Left lung (tissue), 14 donors: ENCODE measurements at places on chromosomes 5 and 9. TPM values are rescaled to one million over a fixed set of nuclear protein-coding genes. Genes with fewer than 3 reads are reported as not detected.

Gene NSD1
- 71.2 TPM for total RNA-seq

Gene LAMC3
- total RNA-seq = 25.5 TPM

Gene PLPP7
- total RNA-seq = 2.3 TPM

Gene MEGF9
- 75.1 TPM for total RNA-seq

Gene HACD4
- total RNA-seq = 8.4 TPM

Gene GHR
- 5.7 TPM for total RNA-seq

Gene TERT
- 0.13 TPM for total RNA-seq

DNA sequence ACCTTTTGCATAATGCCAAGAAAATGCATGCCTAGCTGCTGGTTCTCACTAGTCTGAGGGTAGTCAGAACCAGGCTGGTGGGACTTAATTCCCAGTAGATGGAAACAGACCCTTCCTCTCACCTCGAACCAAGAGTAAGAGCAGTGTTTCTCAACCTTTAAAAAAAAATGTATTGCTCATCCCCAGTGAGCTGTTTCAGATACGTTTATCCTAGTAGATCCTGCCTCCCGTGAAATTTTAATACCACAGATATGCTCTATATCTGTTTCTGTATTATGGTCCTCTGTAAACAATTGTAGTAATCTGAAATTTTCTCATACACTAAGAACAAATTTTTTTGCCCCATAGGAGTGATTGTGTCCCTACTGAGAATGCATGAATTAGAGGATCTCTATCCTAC, 86.2 kb downstream of the TEK start:
- no peak for DNase-seq
- no peaks in the 10 kb centered on the region for H3K36me3 ChIP-seq
- H3K27me3 ChIP-seq = no peaks in the 10 kb centered on the region
- no peak overlapping the region for H3K27ac ChIP-seq
- H3K4me3 ChIP-seq = no peak overlapping the region
- peaks cover 5% of the 10 kb centered on the region for H3K4me1 ChIP-seq

DNA sequence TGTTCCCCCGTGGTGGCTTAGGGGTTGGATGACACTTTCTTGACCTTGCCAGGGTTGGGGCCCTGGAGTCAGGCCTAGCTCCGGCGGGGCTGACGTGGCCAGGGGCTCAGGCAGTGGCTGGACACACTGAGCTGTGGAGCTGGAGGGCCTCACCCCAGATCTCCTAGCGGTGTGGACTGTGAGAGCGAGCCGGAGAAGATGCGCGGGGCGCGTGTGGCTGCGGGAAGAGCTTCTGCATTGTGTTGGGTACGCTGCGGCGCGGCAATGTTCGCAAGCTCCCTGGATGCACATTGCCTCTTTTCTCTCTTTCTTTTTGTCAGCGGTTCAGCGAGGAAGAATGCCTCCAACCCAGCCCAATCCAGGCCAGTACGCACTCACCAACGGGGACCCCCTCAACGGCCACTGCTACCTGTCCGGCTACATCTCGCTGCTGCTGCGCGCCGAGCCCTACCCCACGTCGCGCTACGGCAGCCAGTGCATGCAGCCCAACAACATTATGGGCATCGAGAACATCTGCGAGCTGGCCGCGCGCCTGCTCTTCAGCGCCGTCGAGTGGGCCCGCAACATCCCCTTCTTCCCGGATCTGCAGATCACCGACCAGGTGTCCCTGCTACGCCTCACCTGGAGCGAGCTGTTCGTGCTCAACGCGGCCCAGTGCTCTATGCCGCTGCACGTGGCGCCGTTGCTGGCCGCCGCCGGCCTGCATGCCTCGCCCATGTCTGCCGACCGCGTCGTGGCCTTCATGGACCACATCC, 4.8 kb downstream of the NR2F1 start:
- peak overlapping the region; percentile 33 for H3K4me3 ChIP-seq
- H3K27me3 ChIP-seq = peaks cover 100% of the 10 kb centered on the region
- no peak for DNase-seq
- no peaks in the 10 kb centered on the region for H3K4me1 ChIP-seq
- H3K36me3 ChIP-seq = no peaks in the 10 kb centered on the region

DNA sequence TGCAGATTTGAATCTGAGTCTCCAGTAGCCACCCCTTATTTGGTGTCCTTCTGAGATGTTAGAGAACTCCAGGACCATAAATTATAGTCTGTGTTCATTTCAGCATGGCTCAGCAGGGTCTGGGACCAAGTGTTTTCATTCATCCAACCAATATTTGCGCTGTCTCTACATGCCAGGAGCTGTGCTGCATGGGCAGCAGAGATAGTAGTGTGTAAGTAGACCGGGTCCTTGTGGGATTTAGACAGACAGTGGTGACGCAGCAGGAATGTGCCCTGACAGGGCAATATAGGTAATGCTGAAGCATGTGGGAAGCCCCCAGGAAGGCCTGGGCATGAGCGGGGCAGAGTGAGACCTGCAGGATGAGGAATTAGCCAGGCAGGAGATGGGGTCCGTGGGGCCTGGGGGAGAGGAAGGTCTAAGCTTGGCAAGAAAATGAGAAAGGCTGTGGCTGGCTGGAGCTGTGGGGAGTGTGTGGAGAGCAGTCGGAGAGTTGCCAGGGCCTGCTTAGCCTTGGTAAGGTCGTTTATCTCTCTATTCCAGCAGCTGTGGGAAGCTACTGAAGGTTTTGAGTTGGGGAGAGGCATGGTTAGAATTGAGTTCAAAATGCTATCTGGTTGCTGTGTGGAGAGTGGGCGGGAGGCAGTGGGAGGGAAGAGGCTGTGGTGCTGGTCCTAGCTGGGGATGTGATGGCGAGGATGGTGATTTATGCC, 16.8 kb downstream of the STXBP1 start:
- H3K27me3 ChIP-seq = no peaks in the 10 kb centered on the region
- no peak overlapping the region for H3K27ac ChIP-seq
- H3K4me1 ChIP-seq = peaks cover 15% of the 10 kb centered on the region
- no peak for DNase-seq

- peaks cover 18% of the 10 kb centered on the region for H3K4me1 ChIP-seq
- peaks cover 93% of the 10 kb centered on the region for H3K27me3 ChIP-seq
- H3K27ac ChIP-seq = no peak overlapping the region
- H3K4me3 ChIP-seq = no peak overlapping the region
These were observed 38.3 kb upstream of the TIFAB start for GRCh38 chr5:135490245-135491037.

GRCh38 chr9:82783045-82783444, 279.9 kb downstream of the RASEF start:
- no peak overlapping the region for H3K4me3 ChIP-seq
- no peaks in the 10 kb centered on the region for H3K4me1 ChIP-seq
- H3K27ac ChIP-seq = no peak overlapping the region
- H3K36me3 ChIP-seq = no peaks in the 10 kb centered on the region
- no peaks in the 10 kb centered on the region for H3K27me3 ChIP-seq
- no peak for DNase-seq

DNA sequence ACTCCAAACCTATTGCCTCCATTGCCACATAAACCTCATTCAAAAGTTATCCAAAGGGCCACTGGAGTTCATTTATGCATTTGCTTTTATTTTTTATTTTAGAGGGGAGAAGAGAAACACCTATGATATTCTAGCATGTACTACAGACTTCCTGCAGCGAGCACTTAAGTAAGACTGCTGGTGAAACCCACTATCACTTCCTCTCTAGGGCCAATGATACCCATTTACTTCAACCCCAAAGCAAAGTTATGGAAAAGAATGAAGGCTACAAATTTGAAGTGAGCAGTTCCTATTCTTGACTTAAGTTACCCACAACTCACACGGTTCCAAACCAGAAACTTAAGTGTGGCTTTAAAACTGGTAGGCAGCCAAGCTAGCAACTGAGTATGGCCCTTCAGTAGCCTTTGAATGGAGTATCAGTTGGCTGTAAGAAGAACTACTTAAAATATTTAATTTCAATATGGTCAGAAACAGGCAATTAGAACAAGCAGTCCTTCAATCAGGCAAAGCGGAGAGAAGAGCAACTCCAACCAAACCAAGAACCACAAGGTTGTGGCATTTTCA, 94.1 kb downstream of the GPR21 start:
- DNase-seq = no peak
- H3K4me3 ChIP-seq = no peak overlapping the region
- no peak overlapping the region for H3K27ac ChIP-seq

GRCh38 chr5:154683101-154683880, 71.9 kb upstream of the LARP1 start:
- peak overlapping the region; percentile 71 for H3K27ac ChIP-seq
- H3K27me3 ChIP-seq = no peaks in the 10 kb centered on the region
- no peak for DNase-seq
- H3K4me1 ChIP-seq = peaks cover 18% of the 10 kb centered on the region
- peak overlapping the region; percentile 26 for H3K4me3 ChIP-seq
- H3K36me3 ChIP-seq = no peaks in the 10 kb centered on the region

DNA sequence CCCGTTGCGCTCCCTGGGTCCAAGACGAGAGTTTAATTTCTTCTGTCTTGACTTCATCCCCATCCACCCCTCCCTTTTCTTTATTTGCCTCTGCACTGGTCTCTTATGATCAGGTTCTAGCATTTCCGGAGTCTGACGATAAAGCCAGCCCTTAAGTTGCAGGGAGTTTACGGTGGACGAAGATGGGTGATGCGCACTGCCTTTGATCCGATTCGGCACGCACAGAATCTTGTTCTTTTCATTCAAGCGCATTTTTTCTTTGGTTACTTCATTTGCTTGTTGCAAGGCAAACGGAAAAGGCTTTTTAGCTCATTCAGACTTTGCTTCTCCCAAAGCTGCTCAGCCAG, 488 bp upstream of the MCTP1 start:
- H3K4me3 ChIP-seq = peak overlapping the region; percentile 58
- no peak overlapping the region for H3K27ac ChIP-seq
- H3K4me1 ChIP-seq = peaks cover 10% of the 10 kb centered on the region
- DNase-seq = peak; percentile 9
- peaks cover 83% of the 10 kb centered on the region for H3K27me3 ChIP-seq

DNA sequence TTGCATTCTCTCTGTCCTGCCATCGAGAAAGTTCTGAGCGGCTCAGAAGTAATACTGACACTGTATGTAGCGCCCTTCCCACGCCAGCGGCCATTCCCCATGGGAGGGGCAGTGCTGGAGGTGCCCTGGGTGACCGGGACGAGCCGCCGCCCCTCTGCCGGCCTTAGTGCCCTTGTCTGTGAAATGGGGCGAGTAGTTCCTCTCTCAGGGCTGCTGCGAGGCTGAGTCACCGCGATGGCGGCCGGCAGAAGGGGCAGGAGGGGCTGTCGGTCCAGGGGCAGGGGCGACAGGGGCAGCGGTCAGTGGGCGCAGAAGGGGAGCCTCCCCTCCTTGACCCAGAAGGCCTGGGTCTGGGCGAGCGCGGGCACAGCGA, 148.9 kb downstream of the GAPVD1 start:
- peak overlapping the region; percentile 3 for H3K27ac ChIP-seq
- peaks cover 26% of the 10 kb centered on the region for H3K27me3 ChIP-seq
- DNase-seq = no peak

DNA sequence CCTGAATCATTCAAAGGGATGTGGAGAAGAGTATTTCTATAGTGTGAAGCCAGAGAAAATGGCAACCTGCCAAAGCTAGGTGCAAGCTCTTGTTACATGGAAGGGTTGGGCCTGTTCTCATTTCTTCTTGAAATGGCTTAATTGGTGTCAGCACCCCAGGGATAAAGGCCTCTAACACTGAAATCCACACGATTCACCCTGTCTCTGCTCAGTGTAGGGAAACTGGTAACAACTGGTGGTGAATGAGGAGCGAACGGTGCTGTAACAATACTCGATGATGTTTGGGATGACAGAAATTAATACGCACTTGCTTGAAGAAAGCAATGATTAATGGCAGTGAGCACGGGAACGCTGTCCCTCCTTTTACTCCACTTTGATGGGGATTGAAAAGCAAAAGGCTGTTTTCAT, 16.2 kb downstream of the PBX3 start:
- no peaks in the 10 kb centered on the region for H3K27me3 ChIP-seq
- no peak overlapping the region for H3K4me3 ChIP-seq
- no peaks in the 10 kb centered on the region for H3K36me3 ChIP-seq
- peaks cover 31% of the 10 kb centered on the region for H3K4me1 ChIP-seq

- H3K4me3 ChIP-seq = no peak overlapping the region
- no peaks in the 10 kb centered on the region for H3K4me1 ChIP-seq
- H3K27ac ChIP-seq = no peak overlapping the region
- H3K36me3 ChIP-seq = no peaks in the 10 kb centered on the region
These were observed 1.5 kb downstream of the LCN2 start for GRCh38 chr9:128150594-128151308.

- H3K4me3 ChIP-seq = no peak overlapping the region
- H3K4me1 ChIP-seq = no peaks in the 10 kb centered on the region
- H3K27me3 ChIP-seq = no peaks in the 10 kb centered on the region
- DNase-seq = no peak
- no peak overlapping the region for H3K27ac ChIP-seq
- peaks cover 8% of the 10 kb centered on the region for H3K36me3 ChIP-seq
These were observed 92.1 kb upstream of the FSD1L start for GRCh38 chr9:105355781-105356180.

- no peak overlapping the region for H3K27ac ChIP-seq
- H3K36me3 ChIP-seq = no peaks in the 10 kb centered on the region
- no peak overlapping the region for H3K4me3 ChIP-seq
- no peaks in the 10 kb centered on the region for H3K27me3 ChIP-seq
- H3K4me1 ChIP-seq = peaks cover 24% of the 10 kb centered on the region
- no peak for DNase-seq
These were observed 2.5 kb upstream of the CYSTM1 start for GRCh38 chr5:140172483-140172882.

GRCh38 chr5:36443941-36444340, 142.2 kb upstream of the RANBP3L start:
- no peaks in the 10 kb centered on the region for H3K27me3 ChIP-seq
- H3K27ac ChIP-seq = no peak overlapping the region
- DNase-seq = no peak

DNA sequence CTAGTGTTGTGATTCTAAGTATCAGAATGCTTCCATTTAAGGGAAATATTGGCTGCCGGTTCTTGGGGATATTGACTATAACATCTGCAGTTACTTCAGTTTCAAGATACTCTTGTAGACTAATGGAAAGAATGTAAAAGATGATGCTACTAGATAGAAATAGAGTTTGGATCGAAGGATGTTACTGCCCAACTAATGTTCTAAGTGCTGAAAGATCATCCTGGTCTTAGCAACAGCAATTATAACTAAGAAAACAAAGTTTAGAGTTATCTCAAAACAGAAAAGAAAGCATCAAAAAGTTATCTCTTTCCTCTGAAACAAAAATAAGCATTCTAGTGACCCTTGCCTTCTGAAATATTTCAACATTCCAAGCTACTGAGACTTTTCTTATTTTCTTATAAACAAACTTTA, 49.9 kb downstream of the ITGA1 start:
- H3K4me3 ChIP-seq = no peak overlapping the region
- H3K27ac ChIP-seq = peak overlapping the region; percentile 29
- H3K4me1 ChIP-seq = peaks cover 5% of the 10 kb centered on the region
- DNase-seq = no peak

GRCh38 chr9:90855208-90855902, 53.7 kb downstream of the SYK start:
- no peaks in the 10 kb centered on the region for H3K27me3 ChIP-seq
- no peak overlapping the region for H3K4me3 ChIP-seq
- H3K27ac ChIP-seq = no peak overlapping the region
- peaks cover 46% of the 10 kb centered on the region for H3K36me3 ChIP-seq

DNA sequence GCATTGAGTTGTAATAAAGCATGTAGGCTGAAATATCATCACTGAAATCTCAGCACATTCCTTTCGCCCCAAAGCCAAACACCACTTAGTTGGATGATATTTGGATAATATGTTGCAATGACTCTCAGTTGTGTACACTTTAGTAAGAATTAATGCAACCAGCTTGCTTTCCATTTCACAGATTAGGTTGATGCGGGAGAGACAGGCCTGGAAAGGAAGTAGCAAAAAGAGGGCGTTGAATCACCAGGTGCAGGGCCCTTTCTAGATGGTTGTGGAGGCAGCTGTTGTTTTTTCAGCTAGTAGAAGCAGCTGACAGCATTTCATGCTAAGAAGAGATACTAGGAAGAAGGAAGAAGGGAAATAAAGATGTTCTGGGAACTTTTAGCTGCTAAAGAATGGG, 30.9 kb downstream of the DMRT3 start:
- no peak overlapping the region for H3K4me3 ChIP-seq
- H3K36me3 ChIP-seq = no peaks in the 10 kb centered on the region
- no peak for DNase-seq
- no peaks in the 10 kb centered on the region for H3K4me1 ChIP-seq
- no peak overlapping the region for H3K27ac ChIP-seq
